ENCODE measurements at places on chromosomes 7 and 10. TPM values are rescaled to one million over a fixed set of nuclear protein-coding genes. Genes with fewer than 3 reads are reported as not detected.

DNA sequence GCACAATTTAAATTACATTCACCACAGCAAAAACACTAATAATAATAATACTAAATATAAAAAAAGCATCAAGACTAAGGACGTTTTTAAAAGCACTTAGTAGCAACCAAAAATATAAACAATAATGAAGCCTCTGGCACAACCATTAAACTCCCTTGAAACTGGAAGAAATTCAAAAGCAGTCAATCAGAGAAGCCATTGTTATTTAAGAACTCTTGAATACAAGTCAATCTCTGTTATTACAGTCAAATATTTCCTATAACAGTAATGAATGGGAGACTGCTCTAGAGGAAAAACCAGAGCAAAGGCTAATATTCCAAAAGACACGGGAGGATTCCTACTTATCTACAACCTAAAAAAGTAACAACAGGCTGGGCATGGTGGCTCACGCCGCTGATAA is 164.2 kb downstream of the KMT2E start:
- no peaks in the 10 kb centered on the region for H3K27me3 ChIP-seq
- no peaks in the 10 kb centered on the region for H3K4me1 ChIP-seq
- H3K27ac ChIP-seq = no peak overlapping the region
- H3K4me3 ChIP-seq = no peak overlapping the region

- H3K27ac ChIP-seq = no peak overlapping the region
- H3K4me3 ChIP-seq = no peak overlapping the region
- no peak for DNase-seq
- H3K27me3 ChIP-seq = no peaks in the 10 kb centered on the region
These were observed 1.3 kb downstream of the HOXA1 start for GRCh38 chr7:27094304-27095049.

- DNase-seq = peak; percentile 30
- no peak overlapping the region for H3K27ac ChIP-seq
- H3K27me3 ChIP-seq = no peaks in the 10 kb centered on the region
- no peaks in the 10 kb centered on the region for H3K36me3 ChIP-seq
- no peak overlapping the region for H3K4me3 ChIP-seq
- H3K4me1 ChIP-seq = no peaks in the 10 kb centered on the region
These were observed 93.7 kb upstream of the NMT2 start for GRCh38 chr10:15262036-15262713.

GRCh38 chr10:48399056-48399541 is 92.6 kb downstream of the MAPK8 start:
- H3K27ac ChIP-seq = no peak overlapping the region
- no peak overlapping the region for H3K4me3 ChIP-seq
- H3K4me1 ChIP-seq = peaks cover 10% of the 10 kb centered on the region
- DNase-seq = no peak
- H3K36me3 ChIP-seq = no peaks in the 10 kb centered on the region

DNA sequence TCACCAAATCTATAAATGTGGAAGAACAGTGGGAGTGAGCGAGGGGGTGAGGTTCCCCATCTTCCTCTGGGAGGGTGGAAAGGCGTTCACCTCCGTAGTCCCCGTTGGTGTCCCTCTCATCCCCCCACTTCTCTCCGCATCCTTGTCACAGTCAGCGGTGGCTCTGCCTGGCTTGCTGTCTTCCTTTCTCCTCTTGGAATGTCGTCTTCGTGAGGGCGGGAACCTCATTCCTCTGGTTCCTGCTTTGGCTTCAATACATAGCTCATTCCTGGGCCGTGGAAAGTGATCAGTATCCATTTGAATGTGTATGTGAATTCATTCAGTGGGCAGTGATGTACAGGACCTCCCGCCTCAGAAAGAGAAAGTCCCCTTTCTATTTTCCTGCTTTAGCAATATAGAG is 289.4 kb downstream of the CAMK1D start:
- H3K4me1 ChIP-seq = no peaks in the 10 kb centered on the region
- no peak overlapping the region for H3K27ac ChIP-seq
- DNase-seq = no peak
- H3K27me3 ChIP-seq = no peaks in the 10 kb centered on the region

DNA sequence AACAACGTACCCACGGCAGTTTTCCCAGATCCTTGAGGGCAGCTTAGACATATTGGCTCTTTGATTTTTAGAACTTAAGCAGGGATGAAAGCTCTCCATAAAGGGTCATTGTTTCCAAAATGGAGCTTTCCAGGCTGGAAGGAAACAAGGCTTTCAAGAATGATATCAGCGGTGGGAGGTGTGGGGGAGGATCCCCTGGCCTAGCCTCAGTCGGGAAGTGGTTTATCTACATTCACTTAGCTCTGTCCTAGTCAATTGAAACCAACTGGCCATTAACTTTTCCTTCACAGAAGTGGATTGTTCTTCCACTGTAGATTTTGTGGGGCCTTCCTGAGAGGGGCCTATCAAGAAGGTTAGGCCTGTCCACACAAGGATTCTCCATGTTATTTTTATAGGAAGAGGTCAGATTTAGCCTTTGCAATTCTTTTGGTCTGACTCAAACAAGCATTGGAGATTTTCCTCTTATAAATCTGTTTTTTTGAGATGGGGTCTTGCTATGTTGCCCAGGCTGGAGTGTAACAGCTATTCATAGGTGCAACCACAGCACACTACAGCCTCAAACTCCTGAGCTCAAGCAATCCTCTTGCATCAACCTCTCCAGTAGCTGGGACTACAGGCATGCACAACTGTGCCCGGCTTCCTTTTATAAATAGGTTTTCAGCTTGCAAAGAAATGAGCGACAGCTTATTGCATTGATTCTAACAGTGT is 343.5 kb downstream of the LRMDA start:
- no peaks in the 10 kb centered on the region for H3K27me3 ChIP-seq
- peak; percentile 81 for DNase-seq
- H3K36me3 ChIP-seq = no peaks in the 10 kb centered on the region
- no peak overlapping the region for H3K27ac ChIP-seq
- H3K4me3 ChIP-seq = no peak overlapping the region

Gene TFEC
- 1.8 TPM for total RNA-seq

Gene PAPOLB
- total RNA-seq = 29.1 TPM

Gene CFAP46
- total RNA-seq = 67.6 TPM

Gene PWWP2B
- 45.1 TPM for total RNA-seq

All from testis (tissue), 5 donors.